MCF 10A (cell line): ENCODE measurements at places on chromosomes 7 and 10.
A peak's percentile ranks its signal among the peaks of the same experiment; 100 is the strongest.

DNA sequence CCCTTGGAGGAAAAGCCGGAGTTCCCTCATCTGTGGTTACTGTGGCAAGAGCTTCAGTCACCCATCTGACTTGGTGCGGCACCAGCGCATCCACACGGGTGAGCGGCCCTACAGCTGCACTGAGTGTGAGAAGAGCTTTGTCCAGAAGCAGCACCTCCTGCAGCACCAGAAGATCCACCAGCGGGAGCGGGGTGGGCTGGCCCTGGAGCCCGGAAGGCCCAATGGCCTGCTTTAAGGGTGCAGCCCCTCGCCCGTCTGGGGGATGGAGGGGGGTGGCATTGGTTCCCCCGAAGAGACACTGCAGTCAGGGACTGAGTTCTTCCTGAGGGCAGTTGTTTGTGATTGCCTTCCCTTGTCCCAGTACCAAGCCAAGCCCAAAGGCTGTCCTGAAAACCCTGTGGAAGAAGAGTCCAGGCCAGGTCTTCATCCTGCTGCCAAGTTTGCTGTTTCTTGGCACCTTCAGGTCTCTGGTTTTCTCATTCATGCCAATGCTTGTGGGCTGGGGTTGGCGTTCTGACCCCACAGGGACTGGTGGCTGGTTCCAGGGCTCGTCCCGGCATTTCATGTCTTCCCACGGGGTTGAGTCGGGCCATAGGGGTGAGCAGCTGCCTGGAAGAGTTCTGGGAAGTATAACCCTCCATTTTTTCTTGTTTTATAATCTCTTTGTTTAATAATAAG is 7.7 kb upstream of the ZNF783 start:
- DNase-seq: no peak

DNA sequence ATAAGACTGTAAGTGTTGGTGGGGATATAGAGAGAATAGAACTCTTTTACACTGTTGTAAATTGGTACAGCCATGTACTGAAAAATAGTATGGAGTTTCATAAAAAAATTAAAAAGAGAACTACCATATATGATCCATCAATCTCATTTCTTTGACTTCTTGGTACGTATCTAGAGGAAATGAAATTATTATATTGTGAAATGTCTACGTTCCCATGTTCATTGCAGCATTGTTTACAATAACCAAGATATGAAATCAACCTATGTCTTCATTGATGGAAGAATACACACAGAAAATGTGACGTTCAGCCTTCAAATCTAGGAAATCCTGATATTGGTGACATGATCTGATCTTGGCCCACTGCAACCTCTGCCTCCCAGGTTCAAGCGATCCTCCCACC is 32.0 kb downstream of the SHOC2 start:
- DNase-seq: no peak

- peak; percentile 17 for DNase-seq
Observed at GRCh38 chr10:66836057-66836456, 89.8 kb upstream of the LRRTM3 start.

DNA sequence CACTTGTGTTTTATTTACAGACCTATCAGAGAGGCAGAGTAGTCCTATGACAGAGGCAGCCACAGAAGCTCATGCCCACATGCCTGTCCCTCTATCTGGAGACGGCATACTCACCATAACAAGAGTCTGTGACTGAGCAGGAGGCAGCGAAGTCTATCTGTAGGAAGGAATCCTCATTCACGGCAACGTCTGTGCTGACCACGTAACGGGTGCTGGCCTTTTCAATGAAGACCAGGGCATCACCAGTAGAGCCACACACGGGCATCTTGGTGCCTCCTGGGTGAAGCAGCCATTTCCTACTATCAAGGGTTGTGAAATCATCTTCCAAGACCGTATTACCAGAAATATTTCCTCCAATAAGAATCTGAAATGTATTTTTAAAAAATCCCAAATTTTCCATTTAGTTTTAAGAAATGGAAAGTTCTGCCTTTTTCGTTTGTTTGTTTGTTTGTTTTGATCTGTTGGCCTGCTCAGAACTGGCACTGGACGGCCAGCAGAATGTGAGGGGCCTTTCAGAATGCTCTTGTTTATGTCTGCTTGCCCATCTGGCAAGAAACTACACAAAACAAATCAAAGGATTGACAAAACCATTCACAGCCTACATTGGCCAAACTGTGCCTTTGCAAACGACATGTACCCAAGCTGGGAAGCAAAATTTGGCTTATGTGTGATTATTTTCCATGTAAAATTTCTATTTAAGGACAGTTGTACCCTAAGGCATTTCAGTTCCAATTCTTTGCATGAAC is 93.1 kb upstream of the SLC26A5 start:
- no peak for DNase-seq

- DNase-seq: no peak
Observed at GRCh38 chr7:150738092-150738491, 874 bp downstream of the GIMAP5 start.

DNA sequence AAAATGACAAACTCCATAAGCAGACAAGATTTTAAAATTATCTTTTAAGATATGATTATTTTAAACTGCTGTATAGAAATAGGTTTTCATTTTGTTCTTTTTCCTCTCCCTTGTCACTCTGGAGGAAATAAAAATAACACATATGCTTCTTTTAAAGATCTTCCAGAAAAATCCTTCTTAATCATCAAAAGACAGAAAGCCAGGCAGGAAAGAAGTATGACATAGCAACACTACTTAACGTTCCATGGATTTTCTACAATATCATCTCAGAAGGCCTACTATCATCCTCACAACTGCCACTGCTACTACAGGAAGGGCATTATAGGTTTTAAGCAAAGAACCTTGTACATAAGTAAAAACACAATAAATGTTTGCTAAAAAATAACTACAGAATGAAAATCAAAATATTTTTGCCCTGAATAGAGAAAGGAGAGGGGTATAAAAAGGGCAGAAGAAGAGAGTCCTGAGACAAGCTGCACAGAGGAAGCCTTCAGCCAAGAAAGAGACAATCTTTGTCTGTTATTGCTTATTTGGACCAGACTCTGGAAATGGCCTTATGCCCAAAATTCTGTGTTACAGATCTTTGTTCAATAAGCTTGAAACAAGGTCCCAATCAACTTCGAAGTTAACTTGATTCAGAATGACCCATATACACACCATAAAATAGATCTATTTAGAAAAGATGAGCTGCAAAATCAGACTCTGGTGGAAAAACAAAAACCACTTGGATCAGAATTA is 67.8 kb downstream of the ABI1 start:
- no peak for DNase-seq

- DNase-seq: peak; percentile 54
Observed at GRCh38 chr7:144019457-144019856, 19.3 kb downstream of the OR6B1 start.

GRCh38 chr10:49382226-49382625 is 13.7 kb downstream of the DRGX start:
- DNase-seq: no peak

DNA sequence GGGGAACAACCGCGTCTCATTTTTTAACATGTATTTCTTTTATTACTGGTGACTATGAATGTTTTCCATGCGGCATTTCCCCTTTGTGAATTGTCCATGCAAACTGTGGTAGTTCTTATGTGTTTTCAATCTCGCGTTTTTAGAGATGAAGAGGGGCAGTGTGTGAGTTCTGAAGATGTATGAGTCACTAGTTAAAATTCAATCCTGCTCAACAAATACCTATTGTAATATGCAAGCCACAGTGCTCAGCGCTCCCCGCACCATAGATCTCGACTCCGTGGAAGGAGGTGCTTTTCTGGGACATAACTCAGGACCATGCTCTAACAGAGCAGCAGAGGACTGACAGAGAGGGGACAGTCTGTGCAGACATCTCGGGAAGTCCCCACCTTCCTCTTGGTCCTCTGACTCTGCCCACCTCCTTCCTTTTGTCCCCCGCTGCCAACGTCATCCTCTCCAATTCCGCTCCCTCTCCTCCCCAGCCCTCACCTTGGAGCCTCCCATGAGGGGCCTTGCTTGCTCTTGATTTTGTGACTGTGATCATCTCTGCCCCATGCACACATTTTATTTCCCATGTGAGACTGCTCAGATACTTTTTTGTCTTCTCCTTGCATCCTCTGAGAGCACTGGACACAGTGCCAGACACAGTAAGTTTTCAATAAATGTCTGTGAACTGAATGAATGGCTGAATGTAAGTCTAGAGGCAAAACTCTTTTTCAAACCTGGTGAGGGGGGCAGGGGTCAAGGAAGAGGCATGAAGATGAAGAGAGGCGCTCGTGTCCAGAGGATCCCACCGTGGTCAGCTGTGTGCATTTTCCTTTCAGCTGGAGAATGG is 42.7 kb upstream of the PLEKHA1 start:
- DNase-seq: no peak

DNA sequence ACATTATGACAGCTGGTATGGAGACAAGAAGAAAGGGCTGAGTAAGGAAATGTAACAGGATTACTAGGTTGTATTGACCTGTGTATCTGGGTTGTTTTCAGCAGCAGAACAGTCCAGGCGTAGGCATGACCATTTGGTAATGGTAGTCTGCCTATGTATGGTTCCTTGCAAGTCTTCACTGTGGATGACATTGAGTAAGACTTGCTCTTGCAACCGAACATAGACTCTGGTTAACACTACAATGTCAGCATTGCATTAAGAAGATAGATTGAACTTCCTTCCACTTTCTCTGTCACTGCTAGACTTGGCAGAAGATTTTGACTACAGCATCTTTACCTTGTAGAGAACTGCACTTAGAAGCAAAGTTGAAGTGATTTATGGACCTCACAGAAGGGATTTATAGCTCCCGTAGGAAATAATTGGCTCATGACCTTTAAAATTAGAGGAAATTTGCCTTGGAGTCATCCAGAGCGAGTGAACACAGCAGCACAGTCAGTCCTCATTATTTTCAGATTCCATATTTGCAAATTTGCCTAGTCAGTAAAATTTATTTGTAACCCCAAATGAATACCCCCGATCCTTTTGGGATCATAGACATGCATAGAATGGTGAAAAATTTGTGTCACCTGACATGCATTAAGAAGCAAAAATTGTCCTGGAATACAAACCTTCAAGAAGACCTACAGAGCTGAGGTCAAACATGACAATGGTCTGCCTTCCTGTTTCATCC is 79.6 kb upstream of the STRIP2 start:
- DNase-seq: no peak

GRCh38 chr7:87128861-87129267 is 23.4 kb upstream of the DMTF1 start:
- DNase-seq: no peak

DNA sequence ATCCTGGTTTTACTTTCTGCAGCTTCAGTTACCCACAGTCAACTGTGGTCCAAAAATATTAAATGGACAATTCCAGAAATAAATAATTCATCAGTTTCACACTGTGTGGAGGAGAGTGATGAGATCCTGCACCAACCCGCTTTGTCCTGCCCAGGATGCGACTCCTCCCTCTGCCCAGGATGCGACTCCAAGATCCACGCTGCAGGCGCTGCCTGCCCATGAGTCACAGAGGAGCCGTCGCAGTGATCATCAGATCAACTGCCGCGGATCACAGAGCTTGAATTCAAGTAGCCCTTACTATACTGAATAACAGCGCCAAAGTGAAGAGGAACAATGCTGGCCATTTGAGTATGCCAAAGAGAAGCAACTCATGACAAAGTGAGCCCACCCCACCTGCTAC is 61.5 kb downstream of the GRB10 start:
- peak; percentile 71 for DNase-seq

DNA sequence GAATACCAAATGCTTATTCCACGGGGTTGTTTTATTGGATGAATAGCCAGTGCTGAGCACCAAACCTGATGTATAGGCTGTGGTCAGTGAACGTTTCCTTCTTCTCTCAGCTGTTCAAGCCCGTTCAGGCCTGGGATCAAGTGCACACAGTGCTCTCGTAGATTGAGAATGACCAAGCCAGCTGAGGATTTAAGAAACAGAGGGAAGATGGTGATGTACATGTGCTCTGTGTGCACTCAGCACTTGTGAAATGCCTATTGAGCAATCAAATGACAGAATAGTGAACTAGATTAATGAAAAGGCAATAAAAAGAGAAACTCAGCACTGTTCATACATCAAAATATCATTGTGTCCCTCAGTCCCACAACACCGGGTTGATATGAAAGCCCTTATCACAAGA is 302.5 kb downstream of the BMPER start:
- DNase-seq: peak; percentile 30

DNA sequence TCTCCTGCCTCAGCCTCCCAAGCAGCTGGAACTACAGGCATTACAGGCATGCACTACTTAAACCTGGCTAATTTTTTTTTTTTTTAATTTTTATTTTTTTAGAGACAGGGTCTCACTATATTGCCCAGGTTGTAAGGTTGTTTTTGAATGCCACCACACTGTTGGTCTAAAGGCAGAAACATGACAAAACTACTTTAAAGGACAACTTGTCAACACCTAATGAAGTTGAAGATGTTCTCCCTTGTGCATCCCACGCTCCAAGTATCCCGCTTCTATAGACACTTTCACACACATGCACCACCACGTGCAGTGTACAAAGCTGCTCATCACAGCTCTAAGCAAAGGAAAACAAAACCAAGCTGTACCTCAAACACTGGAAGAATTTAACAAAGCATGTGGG is 226.4 kb downstream of the FGFR2 start:
- DNase-seq: no peak

DNA sequence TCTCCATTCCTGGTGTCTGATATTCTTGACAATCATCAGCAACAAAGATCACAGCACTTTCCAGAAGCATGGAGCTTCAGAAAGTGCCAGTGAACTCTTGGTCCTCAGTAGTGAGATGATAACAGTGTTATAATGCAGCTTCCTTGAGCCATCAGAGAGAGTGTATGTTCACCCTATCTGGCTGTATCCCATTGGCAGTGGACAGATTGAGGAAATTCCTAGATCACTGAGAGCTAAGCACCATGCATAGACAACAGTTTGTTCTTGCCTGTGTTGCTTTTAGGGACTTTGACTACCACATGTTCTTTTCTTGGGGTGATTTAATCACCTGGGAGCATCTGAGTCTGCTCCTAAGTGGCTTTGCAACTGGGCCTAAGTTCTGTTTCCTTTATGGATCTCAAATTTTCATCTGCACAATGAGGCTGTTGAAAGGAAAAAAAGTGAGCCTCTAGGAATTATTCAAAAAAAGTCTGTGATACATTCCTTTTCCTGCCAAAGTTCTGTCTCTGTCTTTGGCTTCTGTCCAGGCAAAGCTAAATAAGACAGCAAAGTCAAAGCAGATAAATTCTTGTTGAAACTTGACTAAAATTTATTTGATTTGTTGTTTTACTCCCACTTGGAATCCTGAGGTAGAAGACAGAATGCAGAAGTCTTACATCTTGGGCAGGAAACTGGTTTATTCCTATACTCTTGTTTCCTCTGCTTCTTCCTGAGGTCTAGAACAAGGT is 14.5 kb upstream of the ZNF282 start:
- DNase-seq: peak; percentile 32

- DNase-seq: no peak
Observed at GRCh38 chr10:46299536-46300369, 13.0 kb downstream of the ANTXRL start.
